Type B pancreatic cell (in vitro differentiated cells): ENCODE measurements at places on chromosomes 1 and 21. TPM values are rescaled to one million over a fixed set of nuclear protein-coding genes. Genes with fewer than 3 reads are reported as not detected.

ALG14 gene
- total RNA-seq: 5.0 and 5.5 TPM in 2 replicates

DNA sequence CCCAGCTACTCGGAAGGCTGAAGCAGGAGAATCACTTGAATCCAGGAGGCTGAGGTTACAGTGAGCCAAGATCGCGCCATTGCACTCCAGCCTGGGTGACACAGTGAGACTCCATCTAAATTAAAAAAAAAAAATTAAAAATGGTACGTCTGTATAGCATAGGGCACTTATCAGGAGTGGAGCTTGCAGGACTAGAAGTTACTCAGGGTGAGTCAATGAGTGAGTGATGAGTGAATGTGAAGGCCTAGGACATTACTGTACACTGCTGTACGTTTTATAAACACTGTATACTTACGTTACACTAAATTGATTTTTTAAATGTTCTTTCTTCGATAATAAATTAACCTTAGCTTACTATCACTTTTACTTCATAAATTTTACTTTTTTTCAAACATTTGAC, 183.6 kb downstream of the NR5A2 start:
- DNase-seq: no peak

HMGCS2 gene
- 19.1 and 34.7 TPM in 2 replicates for total RNA-seq

SH3D21 gene
- total RNA-seq: 15.7 and 32.5 TPM in 2 replicates

PRR9 gene
- total RNA-seq: not detected in 2 replicates
